ENCODE measurements at places on chromosomes 7 and 10.

GRCh38 chr10:60212195-60212594 is 177.5 kb downstream of the ANK3 start:
- DNase-seq: no peak

GRCh38 chr10:70678757-70679489 is 6.6 kb downstream of the ADAMTS14 start:
- no peak for DNase-seq

GRCh38 chr10:30991647-30992011 is 40.0 kb downstream of the ZNF438 start:
- no peak for DNase-seq

DNA sequence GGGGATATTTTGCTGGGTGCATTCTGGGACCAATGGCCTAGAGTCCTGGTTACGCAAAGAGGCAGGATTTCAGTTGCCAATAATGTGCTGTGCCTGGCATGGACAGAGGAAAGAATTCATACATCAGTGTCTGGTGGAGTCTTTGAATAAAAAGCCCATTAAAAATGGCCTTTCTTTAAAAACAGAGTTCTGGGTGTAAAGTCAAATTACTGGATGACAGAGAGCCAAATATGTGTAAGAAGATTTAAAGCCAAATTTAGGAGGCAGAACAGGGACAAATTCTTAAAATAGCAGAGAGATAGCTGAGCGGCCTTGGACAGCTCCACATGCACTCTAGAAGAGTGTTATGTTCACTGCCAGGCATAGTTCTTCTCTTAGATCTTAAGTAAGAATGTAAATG is 60.8 kb upstream of the MEOX2 start:
- no peak for DNase-seq

DNA sequence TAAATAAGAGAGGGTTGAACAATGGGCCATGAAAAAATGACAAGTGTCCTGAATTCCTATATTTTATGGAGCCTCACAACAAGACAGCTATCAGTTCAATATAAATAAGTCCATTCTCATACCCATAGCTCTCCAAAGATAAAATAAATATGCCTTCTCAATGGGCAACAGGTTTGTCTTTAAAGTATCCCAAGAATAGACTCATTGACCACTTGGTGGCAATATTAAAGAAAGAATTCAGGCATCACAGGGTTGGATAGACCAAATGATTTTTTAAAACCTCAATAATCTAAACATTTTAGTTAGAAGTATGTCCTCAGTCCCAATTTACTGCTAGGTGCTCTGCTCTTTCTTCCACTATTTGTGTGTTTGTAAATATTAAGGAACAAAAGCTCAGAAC is 165.1 kb upstream of the WNT16 start:
- no peak for DNase-seq

DNA sequence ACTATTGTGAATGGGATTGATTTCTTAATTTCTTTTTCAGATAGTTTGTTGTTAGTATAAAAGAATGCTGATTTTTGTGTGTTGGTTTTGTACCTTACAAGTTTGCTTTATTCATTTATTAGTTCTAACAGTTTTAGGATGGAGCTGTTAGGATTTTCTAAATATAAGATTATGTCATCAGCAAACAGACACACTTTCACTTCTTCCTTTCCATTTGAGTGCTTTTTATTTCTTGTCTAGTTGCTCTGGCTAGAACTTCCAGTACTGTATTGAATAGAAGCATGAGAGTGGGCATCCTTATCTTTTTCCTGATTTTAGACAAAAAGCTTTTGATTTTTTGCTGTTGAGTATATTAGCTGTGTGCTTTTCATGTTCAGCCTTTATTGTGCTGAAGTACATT is 81.5 kb downstream of the DNAH11 start:
- DNase-seq: no peak

GRCh38 chr7:25830215-25830614 is 321.8 kb upstream of the NFE2L3 start:
- DNase-seq: no peak

DNA sequence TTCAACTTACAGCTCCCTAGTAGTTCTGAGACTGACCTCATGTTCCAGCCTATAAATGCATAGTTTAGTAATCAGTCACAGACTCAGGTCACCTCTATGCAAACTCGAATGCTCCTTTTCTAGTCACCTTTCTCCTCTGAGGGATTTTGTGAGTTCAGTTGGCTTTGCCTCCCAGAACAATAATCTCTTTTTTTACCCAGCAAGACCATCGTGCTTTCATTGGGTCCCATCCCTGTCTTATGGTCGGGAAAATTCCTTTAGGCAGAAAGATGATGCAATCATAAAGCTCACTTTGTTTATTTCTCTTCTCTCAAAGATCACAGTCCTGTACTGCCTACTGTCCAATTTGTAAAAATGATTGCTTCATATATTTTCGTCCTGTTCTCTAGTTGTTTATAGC is 38.4 kb downstream of the TWIST1 start:
- DNase-seq: no peak

DNA sequence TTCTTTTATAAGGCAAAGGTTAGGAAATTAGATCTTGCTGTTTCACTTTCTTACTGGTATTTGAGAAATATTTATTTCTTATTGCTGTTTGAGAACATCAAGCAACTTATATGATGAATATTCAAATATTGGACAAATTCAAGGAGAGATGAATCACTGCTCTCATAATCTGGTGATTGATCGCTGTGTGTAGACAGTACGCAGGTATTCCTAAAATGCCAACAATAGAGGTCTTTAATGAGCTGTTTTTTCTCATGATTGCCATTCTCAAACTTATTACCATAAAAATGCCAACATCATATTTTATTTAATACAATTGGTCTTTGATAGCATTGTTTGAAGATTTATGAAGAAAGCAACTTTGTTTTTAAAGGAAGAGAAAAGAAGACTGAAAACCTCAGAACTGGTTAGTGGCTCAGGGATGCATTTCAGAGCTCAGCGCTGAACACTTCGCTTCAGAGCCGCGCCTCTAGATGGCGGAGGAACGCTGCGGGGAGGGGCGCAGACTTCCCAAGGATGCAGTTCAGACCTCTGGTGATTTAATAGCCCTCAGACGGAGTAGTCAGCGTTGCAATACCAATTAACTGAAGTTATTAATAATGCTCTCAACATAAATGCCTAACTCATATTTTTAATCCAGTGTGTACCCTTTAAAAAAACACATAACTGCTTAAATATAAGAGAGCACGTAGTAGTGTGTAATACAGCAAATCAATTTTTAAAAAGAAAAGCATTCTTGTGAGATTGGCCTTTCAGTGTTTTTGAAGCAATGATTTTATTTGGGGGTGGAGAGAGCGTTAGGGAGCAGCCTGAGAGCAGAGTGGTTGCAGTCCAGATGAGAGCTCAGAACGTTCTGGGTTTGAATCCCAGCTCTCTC is 38.5 kb upstream of the STEAP4 start:
- DNase-seq: no peak

DNA sequence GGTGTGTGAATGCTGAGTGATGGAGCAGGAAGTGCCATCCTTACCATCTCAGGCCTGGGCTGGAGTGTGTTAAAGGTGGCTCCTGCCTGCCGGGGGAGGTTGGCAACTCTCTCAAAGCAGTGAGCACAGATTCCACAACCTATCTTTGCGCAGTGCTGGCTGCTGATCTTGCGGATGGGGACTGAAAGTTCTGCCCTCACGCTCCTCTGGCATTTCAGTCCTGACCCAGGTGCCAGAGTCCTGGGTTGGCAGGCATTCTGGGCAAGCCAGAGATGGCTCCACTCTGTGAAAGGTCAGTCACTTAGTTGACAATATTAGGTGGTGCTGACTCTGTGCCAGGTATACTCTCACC is 315.5 kb downstream of the RPS24 start:
- DNase-seq: no peak

DNA sequence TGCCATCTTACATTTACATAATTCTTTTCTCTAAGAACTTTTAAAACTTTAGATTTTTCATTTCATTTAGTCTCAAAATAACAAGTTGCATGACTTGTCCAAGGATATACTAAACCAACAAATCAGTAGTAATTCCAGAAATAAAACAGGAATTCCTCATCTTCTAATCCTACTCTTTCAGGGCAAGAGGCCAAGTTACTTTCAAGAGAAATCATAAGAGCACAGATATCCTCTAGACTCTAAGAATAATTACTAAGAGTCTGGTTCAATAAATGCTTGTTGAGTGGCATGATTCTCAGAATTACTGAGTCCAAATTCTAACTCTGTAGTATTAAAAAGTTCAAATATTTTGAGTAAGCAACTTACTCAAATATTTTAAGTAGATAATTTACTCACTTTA is 12.9 kb downstream of the PDZD8 start:
- no peak for DNase-seq

DNA sequence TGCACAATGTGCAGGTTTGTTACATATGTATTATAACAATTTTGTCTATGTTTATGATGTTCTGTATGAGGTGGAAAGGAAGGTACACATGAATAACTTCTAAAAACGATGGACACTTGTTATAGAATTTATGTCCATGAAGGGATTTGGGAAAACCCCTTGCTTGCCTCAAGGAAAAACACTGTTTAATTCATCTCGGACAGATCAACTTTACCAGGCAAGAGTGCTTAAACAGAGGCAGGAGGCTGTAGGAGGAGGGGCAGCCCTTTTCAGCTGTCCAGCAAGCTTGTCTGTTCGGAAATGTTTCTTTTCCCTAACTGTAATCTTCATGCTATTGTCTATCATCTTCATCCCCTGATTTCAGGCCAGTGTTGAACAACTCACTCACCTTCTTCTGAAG is 200.9 kb downstream of the CDC14C start:
- no peak for DNase-seq

- DNase-seq: no peak
Observed at GRCh38 chr7:144528536-144529045, 125.1 kb upstream of the NOBOX start.

GRCh38 chr7:43678315-43678714 is 51.0 kb downstream of the COA1 start:
- DNase-seq: no peak

GRCh38 chr10:3640816-3641215 is 144.2 kb downstream of the KLF6 start:
- no peak for DNase-seq

GRCh38 chr10:30834153-30834552 is 197.5 kb downstream of the ZNF438 start:
- DNase-seq: no peak

DNA sequence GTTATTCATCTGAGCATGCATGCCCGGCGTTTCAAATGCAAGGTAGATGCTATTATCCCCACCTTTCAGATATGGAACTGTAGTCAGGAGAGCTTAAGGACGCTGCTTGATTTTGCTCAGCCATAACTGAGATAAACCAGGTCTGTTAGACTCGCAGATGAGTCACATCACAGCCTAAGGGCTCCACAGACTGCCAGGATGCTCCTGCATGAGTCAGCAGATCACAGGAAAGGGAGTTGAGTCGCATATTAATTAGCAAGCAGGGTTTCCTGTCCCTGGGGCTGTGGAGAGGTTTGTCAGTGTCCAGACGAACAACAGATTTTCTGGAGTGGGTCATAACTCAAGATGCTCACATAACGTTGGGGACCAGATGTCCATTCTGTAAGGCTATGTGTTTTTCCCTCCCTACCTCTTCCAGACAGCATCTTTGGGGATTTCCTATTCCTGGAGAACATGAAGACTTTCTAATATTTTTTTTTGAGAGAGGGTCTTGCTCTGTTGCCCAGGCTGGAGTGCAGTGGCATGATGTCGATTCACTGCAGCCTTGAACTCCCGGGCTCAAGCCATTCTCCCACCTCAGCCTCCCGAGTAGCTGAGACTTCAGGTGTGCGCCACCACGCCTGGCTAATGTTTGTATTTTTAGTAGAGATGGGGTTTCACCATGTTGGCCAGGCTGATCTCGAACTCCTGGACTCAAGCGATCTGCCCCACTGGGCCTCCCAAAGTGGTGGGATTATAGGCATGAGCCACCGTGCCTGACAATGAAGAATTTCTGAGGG is 36.7 kb downstream of the PFKFB3 start:
- DNase-seq: peak; percentile 28

DNA sequence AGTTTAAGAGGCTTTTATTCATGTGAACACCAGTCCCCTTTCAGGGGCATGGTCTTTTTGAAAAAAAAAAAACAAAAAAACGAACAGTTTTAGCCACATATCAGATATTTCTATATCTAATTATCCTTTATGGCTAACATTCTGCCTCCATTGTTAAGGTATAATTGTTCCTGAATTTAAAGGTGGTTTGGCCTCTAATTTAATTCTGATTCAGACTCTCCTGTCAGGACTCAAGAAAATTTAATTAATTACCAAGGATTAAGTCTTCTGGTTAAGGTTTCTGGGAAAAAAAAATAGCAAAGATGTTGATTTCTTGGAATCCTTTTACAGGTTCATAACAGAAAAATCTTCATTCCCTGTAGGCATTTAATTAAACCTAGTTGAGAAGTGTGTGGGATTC is 27.4 kb downstream of the COL1A2 start:
- no peak for DNase-seq

- DNase-seq: no peak
Observed at GRCh38 chr10:86224354-86225102, 142.1 kb downstream of the GRID1 start.

DNA sequence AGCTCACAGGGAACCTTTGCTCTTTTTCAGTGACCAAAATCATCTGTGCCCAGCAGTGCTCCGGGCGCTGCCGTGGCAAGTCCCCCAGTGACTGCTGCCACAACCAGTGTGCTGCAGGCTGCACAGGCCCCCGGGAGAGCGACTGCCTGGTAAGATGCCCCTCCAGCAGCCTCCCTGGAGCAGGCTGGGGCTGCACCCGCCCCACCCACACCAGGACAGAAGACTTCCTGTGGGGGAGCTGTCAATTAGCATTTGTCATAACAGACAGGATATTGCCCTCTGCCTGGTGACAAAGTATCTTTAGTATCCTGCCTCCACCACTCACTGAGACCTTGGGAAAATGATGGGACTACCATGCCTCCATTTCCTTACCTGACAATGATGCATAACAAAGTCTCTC is 133.7 kb downstream of the EGFR start:
- no peak for DNase-seq

- no peak for DNase-seq
Observed at GRCh38 chr10:63204667-63205391, 71.7 kb downstream of the NRBF2 start.

DNA sequence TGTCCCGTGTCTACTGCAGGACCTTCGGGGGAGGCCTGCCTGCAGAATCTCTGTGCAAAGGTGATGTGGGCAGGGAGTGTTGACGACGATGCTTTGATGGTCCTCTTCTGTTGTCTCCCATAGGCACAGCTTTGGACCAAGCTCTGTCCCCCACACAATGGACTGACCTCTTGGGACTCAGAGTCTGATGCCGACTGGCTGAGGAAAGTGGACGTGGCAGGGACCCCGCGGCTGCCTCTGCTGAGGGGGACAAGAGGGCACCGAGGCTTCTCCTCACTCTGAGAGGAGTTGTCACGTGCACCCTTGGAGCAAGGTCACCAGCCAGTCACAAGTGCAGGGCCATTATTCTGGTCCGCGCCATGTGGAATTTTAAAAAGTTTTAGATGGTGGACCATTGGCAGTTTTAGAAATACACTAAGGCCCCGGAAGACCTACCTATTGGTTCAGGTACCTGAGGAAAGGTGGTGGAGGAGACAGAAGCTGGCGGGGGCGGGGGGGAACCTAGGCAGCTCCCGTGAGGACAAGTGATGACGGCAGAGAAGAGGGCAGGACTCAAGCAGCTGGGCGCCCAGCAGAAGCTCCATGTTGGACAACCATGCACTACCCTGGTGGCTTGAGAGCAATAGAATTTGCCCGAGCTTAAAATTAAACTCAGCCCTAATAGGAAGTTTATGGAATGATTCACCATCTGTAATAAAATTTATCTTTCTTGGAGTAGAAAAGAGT is 331.4 kb downstream of the PTPRN2 start:
- DNase-seq: no peak

GRCh38 chr7:101241015-101241363 is 3.4 kb upstream of the CLDN15 start:
- DNase-seq: no peak

GRCh38 chr10:71455035-71455434 is 58.3 kb downstream of the CDH23 start:
- no peak for DNase-seq

Data from stimulated activated CD4-positive, alpha-beta T cell treated with anti-CD3 and anti-CD28 coated beads, Interleukin-1b, Interleukin-23, amount 100 ng/mL, for 1 hour (primary cell).